ENCODE measurements at places on chromosomes 4 and X. TPM values are rescaled to one million over a fixed set of nuclear protein-coding genes. Genes with fewer than 3 reads are reported as not detected.

ZCCHC18 gene
- total RNA-seq, result 0.78 TPM

IGSF1 gene
- total RNA-seq, result not detected

DRP2 gene
- total RNA-seq, result 0.45 TPM

FRAS1 gene
- total RNA-seq, result not detected

FREM3 gene
- total RNA-seq, result 0.05 TPM

CTAG1A gene
- total RNA-seq, result not detected

AKAP4 gene
- not detected for total RNA-seq

NAA11 gene
- total RNA-seq, result not detected

PRR32 gene
- total RNA-seq, result not detected

MAGEC3 gene
- total RNA-seq, result not detected

INTU gene
- total RNA-seq, result not detected

KLB gene
- not detected for total RNA-seq

FRMD7 gene
- not detected for total RNA-seq

NUDT10 gene
- 0.34 TPM for total RNA-seq

LRBA gene
- total RNA-seq, result 51.0 TPM

USP51 gene
- total RNA-seq, result 1.5 TPM

JAKMIP1 gene
- 5.2 TPM for total RNA-seq

GRIA3 gene
- not detected for total RNA-seq

CPZ gene
- total RNA-seq, result 0.45 TPM

BEND2 gene
- total RNA-seq, result not detected

CXCL6 gene
- total RNA-seq, result not detected

TRIM60 gene
- total RNA-seq, result not detected

MAMLD1 gene
- 6.5 TPM for total RNA-seq

ESX1 gene
- total RNA-seq, result not detected

DDIT4L gene
- 0.20 TPM for total RNA-seq

XAGE1A gene
- not detected for total RNA-seq

DNAJB14 gene
- 49.5 TPM for total RNA-seq

NDNF gene
- total RNA-seq, result not detected

NEIL3 gene
- total RNA-seq, result 27.5 TPM

C4orf51 gene
- not detected for total RNA-seq

RNF175 gene
- total RNA-seq, result 0.34 TPM

TRIM2 gene
- 0.55 TPM for total RNA-seq

ANKRD37 gene
- 19.6 TPM for total RNA-seq

CYP2U1 gene
- 3.4 TPM for total RNA-seq

AMOT gene
- total RNA-seq, result 0.71 TPM

SSX2 gene
- not detected for total RNA-seq

SH3RF1 gene
- total RNA-seq, result 0.10 TPM

MAGEC2 gene
- total RNA-seq, result not detected

CLGN gene
- 0.07 TPM for total RNA-seq

F8A2 gene
- not detected for total RNA-seq

LUZP4 gene
- not detected for total RNA-seq

All from activated naive CD4-positive, alpha-beta T cell treated with anti-CD3 and anti-CD28 coated beads, Interleukin-2, amount 10 ng/mL, durations not matched to agents 5 hours and 36 hours (primary cell).